ENCODE measurements at places on chromosomes 6 and 20. TPM values are rescaled to one million over a fixed set of nuclear protein-coding genes. Genes with fewer than 3 reads are reported as not detected.

- DNase-seq = no peak
Observed at GRCh38 chr6:139856562-139856961, 482.1 kb upstream of the CITED2 start.

- no peak for DNase-seq
Observed at GRCh38 chr6:18025596-18025995, 38.2 kb upstream of the KIF13A start.

GRCh38 chr20:57499676-57500075 is 25.3 kb downstream of the CTCFL start:
- DNase-seq = no peak

Gene KCNG1
- 4.5 TPM for polyA plus RNA-seq

DNA sequence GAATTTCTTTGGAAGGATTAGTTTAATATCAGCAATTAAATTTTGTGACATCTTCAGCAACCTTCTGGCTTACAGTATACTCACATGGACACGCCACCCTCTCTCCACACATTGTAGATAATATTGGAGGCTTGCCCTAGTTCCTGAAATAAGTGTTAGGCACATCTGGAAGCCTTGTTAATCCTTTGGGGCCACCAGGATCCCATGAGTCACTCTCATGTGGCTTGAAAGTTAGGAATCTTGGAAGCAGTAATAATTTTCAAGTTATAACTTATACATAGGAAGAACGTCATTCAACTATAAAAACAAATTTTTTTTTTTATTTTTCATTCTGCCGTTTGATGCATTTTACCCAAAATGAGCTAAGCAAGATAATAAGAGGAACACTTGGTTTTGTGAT is 20.5 kb downstream of the LAMA4 start:
- DNase-seq = no peak

GRCh38 chr6:166605752-166606151 is 19.3 kb upstream of the RAMACL start:
- DNase-seq = no peak

All from renal cortex interstitium (tissue), 15 donors.